ENCODE measurements at places on chromosomes 6 and 20.

GRCh38 chr6:154901876-154902552, 93.1 kb upstream of the TIAM2 start:
- no peak for DNase-seq

DNA sequence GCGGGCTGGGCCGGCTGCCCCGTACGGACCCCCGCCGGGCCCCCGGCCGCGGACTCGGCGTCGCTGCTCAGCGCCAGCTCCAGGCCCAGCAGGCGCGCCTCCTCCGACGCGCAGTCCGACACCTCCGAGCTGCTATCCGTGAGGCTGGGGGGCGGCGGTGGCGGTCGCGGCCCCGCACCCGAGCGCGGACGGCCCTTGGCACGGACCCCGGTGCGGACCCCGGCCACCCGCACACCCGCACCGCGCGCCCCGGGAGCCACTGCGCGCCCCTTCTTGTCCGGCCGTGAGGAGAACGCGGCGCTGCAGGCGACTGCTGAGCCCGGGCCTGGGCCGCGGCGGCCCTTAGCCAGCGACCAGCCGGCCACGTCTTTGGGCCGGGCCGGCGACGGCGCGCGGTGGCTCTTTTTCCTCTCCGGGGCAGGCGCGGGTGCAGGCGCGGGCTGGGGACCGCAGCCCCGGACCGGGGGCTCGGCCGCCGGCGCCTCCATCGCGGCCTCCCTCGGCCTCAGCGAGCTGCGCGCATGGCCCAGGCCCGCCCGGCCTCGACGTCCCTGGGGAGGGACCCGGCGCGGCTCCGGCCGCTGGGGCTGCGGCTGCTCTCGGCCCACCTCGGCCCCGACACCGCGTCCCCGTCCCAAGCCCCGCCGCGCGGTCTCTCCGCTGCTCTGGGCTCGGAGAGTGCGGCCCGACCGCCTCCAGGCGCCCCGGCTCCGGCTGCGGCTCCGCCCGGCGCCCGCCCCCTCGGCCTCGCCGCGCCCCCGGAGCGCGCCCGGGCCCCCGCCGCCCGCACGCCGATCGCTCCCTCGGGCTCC, 12.9 kb upstream of the TLDC2 start:
- no peak for DNase-seq

DNA sequence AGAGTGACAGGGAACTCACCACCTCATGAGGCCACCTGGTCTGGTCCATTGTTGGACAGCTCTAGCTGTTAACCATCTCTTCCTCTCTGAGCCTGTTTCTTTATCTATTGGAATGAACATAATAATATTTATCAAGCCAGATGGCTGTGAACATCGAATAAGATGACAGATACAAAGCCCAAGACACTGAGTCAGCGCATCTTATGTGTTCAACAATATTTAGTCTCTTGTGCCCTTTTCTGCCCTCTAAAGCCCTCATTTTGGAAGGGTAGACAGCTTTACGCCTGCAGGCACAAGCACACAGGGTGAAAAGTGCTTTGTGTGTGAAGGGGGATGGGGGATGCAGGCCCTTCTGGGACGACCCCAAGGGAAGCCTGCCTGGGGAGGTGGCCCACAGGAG, 164.0 kb downstream of the GRM4 start:
- no peak for DNase-seq

- DNase-seq = no peak
These were observed at the start of gene SULF2 for GRCh38 chr20:47785311-47785853. SULF2 (minus strand) TSS chr20:47785481; CDS start chr20:47757363, 28,118 bp downstream.

GRCh38 chr20:2303673-2304072, 7.9 kb downstream of the TGM3 start:
- DNase-seq = no peak

- DNase-seq = no peak
These were observed 15.2 kb upstream of the ATXN1 start for GRCh38 chr6:16776394-16777017.

DNA sequence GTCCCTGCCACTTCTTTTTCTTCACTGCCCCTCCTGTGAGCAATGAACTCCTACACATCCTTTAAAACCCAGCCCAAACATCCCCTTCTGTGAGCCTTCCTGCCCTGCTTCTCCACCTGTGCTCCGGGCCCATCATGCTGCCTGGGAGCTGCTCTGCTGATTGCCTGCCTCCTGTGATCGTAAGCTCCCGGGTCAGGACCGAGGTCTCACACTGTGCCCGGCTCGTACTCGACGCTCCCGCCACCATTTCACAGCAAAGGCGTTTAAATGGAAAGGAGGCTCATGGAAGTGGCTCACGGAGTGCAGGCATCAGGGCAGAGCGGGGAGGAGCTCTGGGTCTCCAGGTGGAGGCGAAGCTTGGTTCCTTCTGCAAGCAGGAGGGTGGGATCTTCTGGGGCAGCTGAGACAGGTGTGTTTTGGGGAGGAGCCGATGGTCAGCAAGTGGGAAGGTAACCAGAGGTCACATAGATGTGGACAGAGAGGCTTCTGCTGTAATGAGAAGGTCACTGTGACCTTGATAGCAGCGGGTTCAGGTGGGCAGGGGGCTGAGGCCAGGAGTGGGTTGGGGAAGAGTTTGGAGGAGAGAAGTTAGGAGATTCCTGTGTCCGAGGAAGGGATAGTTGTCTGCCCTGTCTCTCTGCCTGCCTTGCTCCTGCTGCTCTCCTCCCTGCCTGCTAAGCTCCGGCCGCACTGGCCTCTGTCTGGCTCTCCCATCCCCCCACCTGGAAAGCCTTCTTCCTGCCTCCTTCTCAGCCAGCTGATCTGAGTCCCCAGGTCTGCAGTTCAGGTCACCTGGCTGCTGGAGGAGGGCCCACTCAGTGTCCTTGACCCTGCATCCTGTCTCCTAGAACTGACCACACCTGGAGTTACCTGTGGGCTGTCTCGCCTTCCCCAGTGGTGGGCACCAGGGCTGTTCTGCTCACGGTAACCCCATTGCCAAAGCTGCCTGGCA, 52.7 kb upstream of the FRMD1 start:
- no peak for DNase-seq

GRCh38 chr6:61909486-61909885, 376.5 kb downstream of the KHDRBS2 start:
- DNase-seq = no peak

DNA sequence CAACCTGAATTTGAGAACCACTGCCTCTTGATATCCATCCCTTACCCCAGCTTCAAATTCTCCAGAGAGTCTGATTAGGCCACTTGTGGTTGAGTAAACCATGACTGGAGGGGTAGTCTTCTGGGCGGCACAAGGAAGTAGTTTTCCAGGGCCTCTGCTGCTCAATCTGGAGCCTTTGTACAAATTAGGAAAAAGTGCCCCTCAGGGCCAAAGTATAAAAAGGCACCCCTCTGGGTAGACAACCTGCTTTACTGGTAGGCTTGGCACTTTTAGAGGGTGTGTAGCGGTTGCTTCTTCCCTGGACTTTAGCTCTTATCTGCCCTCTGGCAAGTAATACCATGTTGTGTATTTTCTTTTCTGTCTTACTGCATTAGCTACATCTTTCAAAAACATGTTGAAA, 32.9 kb upstream of the RPL7L1 start:
- DNase-seq = no peak

DNA sequence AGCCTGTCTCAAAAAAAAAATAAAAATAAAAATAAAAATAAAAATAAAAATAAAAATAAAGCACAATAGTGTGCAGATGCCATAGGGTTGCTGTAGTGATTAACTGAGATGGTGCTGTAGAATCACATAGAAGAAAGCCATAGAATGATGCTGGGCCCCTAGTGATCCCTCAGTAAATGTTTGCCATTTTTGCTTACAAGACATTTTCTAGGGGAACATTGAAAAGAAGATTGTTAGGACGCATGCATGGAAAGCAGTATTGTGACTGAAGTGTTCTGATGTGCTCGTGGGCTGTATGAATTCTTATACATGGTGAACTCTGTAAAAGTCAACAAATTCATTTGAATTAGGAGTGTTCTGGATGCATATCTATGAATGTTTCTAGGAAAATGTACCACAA, 22.0 kb upstream of the SAMD3 start:
- DNase-seq = no peak

- DNase-seq = no peak
These were observed 36.5 kb downstream of the LAMP5 start for GRCh38 chr20:9550871-9551270.

GRCh38 chr20:4018023-4018748, 2.8 kb upstream of the RNF24 start:
- no peak for DNase-seq

DNA sequence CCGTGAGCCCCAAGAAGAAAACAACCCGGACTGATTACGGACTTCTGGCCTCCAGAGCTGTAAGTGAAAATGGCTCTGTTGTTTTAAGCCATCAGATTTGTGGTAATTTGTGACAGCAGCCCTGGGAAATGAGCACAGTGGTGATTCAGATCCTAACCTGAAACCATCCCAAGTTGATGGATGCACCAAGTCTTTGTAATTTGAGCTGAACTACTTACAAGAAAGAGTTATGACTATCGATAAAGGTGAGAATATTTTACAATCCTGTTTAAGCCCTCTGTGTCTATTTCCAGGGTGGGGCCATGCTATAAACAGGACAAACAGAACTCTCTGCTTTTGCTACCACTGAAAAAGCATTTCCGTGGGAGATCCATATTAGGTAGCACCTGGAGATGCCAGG, 19.1 kb upstream of the RIN2 start:
- DNase-seq = no peak

- no peak for DNase-seq
These were observed 85.3 kb downstream of the DCDC2 start for GRCh38 chr6:24272553-24272952.

DNA sequence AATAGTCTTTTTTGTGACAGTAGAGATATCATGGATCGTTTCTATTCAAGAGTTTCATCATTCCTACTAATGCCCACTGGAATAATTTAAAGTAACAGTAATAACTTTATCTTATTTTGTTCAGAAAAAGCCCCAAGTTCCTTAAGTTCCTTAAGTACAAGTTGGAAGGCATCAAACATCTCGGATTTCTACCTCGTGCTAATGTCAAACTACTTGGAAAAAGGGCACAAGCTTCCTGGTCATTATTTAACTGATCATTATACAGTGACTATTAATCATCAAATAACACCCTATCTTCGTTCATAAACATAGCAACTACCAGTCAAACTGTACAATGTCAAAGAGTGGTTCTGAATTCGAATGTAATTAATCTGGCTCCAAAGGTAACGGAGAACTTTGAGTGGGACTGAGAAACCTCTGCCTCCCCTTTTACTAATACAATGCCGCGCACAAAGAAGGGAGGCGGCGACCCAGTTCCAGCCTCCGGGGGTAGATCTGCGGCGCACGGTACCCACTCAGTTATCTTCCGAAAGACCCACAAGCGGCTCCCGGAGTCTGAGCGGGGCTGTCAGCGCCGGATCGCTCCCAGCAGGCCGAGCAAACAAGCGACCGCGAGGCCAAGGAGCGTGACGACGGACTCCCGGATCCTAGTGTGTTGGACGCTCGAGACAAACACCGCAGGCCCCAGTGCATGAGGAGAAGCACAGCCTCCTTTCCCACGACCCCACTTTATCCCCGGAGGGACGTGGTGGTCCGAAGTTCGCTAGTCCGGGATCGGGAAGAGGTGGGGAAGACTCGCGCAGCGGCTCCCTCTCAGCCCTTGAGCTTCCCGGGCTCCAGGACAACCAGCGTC, 716 bp downstream of the SHPRH start:
- peak; percentile 22 for DNase-seq

- peak; percentile 52 for DNase-seq
These were observed 68.3 kb downstream of the ADTRP start for GRCh38 chr6:11710311-11710761.

- no peak for DNase-seq
These were observed 77.3 kb downstream of the KCNQ5 start for GRCh38 chr6:72699159-72699558.

GRCh38 chr20:9955646-9956045, 79.1 kb upstream of the ANKEF1 start:
- no peak for DNase-seq

- no peak for DNase-seq
These were observed 31.8 kb downstream of the SNX14 start for GRCh38 chr6:85561750-85562357.

GRCh38 chr20:20832715-20833114, 120.3 kb upstream of the RALGAPA2 start:
- no peak for DNase-seq

DNA sequence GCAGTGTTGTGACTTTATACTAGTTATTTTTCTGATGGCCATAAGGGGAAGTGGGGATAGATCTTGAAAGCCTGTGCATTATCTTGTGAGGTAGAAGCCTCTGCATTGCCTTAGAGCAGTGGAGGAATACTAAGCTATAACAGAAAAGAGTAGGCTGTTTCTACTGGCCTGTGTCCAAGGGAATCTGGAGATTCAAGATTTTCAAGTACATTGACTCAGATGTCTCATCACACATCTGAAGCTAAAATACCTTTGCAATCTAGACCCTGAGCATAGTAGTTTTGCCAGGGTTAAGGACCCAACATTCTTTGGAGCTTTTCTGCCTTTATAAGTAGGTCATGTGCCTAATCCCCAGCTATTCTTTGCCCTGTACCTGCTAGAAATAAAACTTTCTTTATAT, 272.3 kb downstream of the TENT5A start:
- DNase-seq = no peak

- no peak for DNase-seq
These were observed 50.0 kb upstream of the PLCB1 start for GRCh38 chr20:8082025-8082424.

- no peak for DNase-seq
These were observed 297.5 kb downstream of the CLIC5 start for GRCh38 chr6:45718131-45718530.

DNA sequence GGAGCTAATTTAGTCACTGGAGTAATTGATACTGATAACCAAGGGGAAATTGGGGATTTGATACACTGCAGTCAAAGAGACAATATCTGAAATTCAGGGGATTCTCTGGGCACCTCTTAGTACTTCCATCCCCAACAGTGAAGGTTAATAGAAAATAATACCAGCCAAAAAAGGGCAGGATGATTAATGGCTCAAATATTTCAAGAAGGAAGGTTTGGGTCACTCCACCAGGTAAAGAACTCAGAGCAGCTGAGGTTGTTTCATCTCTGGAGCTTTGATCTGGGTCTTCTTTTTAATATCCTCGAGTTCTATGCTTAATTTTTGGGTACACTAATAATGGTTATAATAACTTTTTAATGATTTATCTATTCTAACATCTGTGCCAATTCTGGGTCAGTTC, 70.8 kb downstream of the CDKAL1 start:
- no peak for DNase-seq

- DNase-seq = no peak
These were observed 174.4 kb upstream of the KCNK16 start for GRCh38 chr6:39496915-39497314.

GRCh38 chr20:34452281-34452982, 63.8 kb upstream of the DYNLRB1 start:
- DNase-seq = no peak

GRCh38 chr6:128156321-128157111, 255.7 kb upstream of the THEMIS start:
- DNase-seq = no peak

DNA sequence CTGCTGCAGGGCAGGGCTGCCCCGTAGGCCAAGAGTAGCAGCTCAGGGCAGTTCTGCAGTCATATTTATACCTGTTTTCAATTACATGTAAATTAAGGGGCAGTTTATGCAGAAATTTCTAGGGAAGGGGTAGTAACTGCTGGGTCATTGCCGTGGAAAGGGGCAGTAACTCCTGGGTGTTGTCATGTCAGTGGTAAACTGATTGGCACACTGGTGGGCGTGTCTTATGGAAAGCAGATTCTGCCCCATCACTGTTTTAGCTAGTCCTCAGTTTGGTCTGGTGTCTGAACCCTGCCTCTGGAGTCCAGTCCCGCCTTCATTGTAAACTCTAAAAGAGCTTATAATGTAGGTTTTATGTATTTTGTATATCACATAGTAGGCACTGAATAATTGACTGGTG, 22.1 kb downstream of the MAP3K4 start:
- DNase-seq = no peak

GRCh38 chr20:52252664-52253063, 61.1 kb upstream of the ZFP64 start:
- DNase-seq = no peak
